Aorta (tissue), 5 donors: ENCODE measurements at places on chromosomes 5 and 9. TPM values are rescaled to one million over a fixed set of nuclear protein-coding genes. Genes with fewer than 3 reads are reported as not detected.

Gene PTGES
- 3.5 TPM for total RNA-seq

Gene SURF2
- total RNA-seq = 9.9 TPM

Gene INSL6
- total RNA-seq = not detected

Gene ZNF189
- 23.3 TPM for total RNA-seq

- no peak for DNase-seq
These were observed 4.2 kb downstream of the FAM193B start for GRCh38 chr5:177550122-177550521.

DNA sequence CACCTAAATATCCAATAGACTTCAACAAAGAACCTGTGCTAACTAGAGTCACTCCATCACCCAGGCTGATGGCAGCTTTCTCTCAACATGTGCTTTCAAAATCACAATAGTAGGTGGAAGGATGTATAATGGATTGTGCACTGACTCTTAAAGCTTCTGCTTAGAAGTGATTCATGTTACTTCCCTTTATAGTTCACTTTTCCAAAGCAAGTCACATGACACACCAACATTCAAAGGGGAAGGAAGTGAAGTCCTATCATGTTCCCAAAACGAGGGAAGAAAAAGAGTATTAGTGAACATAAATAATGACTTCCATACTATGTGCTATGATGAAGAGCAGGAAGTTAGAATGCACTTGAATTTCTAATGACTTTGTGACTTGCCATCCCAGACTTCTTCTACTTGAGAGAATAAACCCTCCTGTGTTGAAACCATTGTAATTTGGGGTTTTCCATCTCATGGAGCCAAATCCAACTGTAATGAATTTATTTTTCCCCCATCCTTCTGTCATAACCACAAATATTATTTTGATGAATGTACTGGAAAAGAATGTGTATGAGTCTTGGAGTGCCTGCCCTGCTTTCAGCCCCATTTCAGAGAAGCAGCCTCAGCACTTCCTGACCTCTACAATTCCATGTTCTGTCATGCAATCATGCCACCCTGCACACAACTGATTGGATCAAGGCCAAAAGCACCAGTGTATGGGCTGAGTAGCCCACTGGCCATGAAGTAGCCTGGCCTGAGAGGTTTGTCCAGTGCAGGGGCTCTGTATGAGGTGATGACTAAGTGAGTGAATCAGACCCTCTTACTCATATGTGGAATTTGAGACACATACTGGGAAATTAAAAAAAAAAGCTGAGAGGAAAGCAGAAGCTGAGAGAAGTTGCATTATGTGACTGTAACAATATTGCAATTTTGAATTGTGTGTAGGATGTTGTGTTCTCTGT is 525.9 kb upstream of the CLINT1 start:
- DNase-seq = peak; percentile 69

DNA sequence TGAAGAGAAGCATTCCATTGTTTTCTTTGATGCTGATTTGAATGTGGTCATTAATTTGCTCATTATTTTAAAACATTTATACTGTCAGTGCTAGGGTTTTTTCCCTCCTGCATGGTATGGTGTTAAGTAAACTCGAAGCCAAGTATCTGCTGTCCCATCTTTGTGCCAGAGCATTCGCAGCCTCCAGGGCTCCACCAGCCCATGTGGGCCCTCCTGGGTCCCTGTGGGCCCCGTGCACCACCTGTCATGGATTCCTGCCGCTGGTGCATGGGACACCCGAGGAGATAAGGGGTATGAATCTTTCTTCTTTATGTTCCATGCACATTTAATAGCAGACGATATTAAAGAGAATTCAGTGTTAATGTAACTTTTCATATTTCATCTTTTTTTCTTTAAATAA is 95.1 kb downstream of the TRIO start:
- no peak for DNase-seq

- DNase-seq = no peak
These were observed 36.1 kb upstream of the SLC2A8 start for GRCh38 chr9:127360829-127361228.

DNA sequence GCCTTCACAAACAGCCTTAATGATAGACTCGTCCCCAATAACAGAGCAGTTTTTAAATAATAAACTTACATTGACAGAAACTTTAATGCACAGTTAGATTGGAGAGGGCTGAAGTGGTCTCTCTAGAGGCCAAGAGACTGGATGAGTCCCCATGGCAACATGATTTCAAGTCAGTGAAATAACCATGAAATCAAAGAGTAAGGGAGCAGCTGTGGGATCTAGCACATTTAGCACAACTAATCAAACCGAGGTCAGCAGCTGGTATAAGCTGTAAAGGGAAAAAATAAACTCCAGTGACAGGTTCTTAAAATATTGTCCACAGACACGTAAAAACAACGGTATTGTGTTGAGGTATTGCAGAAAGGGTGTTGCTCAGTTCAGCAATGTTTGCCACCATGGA is 916.6 kb downstream of the DNAH5 start:
- no peak for DNase-seq

DNA sequence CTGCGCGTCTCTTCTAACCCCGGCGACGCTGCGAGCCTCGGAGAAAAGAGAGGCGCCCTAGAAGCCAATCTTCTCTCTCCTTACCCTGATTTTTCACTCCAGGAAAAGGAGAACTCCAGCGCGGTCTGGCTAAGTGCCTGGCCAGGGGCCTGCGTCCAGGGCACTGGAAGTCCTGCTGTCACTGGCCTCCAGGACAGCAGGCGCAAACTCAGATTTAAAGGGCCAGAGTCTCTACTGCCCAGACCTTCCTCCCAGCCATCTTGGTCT is 553 bp upstream of the FOXB2 start:
- peak; percentile 74 for DNase-seq

GRCh38 chr9:97966493-97966892 is 16.6 kb upstream of the ANP32B start:
- DNase-seq = no peak

GRCh38 chr5:111379391-111379816 is 132.9 kb downstream of the STARD4 start:
- no peak for DNase-seq
